Stimulated activated CD8-positive, alpha-beta memory T cell treated with anti-CD3 and anti-CD28 coated beads, Interleukin-15, amount 100 ng/mL, for 48 hours (primary cell): ENCODE measurements at places on chromosomes 12 and 14.

DNA sequence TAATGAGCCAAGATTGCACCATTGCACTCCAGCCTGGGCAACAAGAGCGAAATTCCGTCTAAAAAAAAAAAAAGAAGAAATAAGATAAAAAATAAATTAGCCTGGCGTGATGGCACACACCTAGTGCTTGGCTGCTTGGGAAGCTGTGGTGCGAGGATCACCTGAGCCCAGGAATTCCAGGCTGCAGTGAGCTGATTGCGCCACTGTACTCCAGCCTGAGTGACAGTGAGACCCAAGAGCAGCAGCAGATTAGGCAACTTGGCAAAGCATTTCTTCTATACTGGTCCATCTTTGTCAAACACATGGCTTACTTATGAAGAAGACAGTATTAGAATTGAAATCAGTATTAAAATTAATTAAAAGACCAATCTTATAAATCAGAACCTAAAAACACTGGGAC is 6.3 kb downstream of the GON7 start:
- DNase-seq, result no peak

GRCh38 chr12:32828552-32828951 is 68.0 kb downstream of the PKP2 start:
- no peak for DNase-seq

GRCh38 chr12:114186241-114187002 is 219.5 kb downstream of the TBX5 start:
- no peak for DNase-seq

DNA sequence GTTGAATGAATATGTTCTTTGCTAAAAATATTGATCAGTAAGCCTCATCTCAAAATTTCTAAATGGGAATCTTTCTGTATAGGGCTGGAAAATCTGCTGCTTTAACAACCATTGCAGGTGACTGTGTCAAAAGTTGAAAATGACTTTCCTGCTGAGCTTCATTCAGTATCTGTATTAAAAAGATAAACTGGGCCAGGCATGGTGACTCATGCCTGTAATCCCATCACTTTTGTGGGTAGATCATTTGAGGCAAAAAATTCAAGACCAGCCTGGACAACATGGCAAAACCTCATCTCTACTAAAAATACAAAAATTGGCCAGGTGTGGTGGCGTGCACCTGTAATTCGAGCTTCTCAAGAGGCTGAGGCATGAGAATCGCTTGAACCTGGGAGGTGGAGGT is 213.7 kb upstream of the SYT10 start:
- DNase-seq, result no peak

DNA sequence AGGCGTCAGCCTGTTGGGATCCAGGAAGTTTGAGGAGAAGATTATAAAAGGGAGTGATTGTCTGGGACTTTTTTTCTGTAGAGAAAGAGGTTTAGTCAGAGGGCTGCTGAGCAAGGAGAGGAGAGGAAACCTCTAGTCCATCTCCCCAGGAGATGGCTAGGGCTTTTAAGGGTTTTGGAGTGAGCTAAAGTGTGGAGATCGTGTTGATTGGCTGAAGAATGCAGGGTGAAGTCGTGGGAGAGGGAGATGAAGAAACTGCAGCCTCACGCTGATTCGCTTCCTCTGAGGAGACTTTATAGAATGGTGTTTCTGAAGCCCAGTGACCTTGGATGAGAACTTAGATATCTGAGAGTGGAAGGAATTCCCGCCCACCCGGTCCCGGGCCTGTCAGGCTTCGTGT is 193.7 kb upstream of the PWP1 start:
- no peak for DNase-seq

DNA sequence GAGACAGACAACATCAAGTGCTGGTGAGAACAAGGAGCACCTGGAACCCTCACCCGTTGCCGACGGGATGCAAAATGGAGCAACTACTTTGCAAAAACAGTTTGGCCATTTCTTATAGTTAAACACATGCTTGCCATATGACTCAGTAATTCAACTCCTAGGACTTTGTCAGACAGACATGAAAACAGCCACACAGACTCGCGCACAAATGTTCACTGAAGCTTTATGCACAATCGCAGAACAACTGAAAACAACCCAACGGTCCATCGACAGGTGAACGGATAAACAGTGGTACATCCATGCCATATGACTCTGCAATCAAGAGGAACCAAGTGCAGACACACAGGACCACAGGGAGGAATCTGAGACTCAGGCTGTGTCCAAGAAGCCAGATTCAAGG is 30.8 kb downstream of the NCOR2 start:
- DNase-seq, result no peak

DNA sequence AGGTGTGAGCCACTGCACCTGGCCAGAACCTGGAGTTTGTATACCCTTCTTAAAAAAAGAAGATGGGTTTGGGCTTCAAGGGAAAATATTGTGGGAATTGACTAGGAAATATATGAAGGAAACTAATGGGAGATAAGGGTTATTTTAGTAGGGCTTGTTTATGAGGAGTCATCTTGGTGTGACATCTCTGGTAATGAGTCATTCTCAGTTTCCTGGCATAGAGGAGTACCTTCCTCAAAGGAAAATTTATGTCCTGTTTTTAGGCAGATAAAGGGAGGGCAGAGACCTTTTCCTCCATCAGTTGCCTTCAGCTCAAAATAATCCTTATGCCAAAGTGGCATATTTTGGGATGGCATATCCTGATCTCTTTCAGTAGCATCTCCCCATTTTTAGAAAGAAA is 30.6 kb upstream of the NFKBIA start:
- no peak for DNase-seq

GRCh38 chr12:55708695-55709233 is 1.1 kb upstream of the ITGA7 start:
- DNase-seq, result no peak

DNA sequence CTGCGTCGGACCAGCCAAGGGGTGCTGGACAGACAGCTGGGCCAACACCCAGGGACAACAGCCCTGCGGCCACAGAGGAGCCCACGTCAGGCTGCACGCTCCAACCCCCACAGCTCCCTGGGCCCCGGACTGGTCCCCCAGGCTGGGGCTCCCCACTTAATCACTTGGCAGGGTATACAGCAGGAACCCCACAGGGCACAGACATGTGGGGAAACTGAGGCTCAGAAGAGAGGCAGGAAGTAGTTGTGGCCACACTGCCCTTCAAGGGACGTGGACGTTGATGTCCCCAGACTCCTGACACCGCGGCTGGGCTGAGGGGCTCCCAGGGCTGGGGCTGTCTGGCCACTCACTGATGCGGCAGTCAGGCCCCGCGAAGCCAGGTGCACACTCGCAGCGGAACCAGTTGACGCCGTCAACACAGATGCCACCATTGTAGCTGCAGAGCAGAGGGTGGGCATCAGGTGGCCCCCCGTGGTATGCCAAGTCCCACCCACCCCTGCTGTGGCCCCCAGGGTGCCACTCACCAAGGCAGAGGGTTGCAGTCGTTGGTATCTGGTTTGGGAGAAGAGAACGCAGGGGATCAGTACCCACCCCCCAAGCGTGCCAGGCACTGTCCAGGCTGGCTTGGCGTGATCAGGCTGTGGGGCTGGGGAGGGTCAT is 21.5 kb downstream of the JAG2 start:
- no peak for DNase-seq

- DNase-seq, result no peak
Observed at GRCh38 chr12:104578453-104578852, 121.7 kb downstream of the CHST11 start.

DNA sequence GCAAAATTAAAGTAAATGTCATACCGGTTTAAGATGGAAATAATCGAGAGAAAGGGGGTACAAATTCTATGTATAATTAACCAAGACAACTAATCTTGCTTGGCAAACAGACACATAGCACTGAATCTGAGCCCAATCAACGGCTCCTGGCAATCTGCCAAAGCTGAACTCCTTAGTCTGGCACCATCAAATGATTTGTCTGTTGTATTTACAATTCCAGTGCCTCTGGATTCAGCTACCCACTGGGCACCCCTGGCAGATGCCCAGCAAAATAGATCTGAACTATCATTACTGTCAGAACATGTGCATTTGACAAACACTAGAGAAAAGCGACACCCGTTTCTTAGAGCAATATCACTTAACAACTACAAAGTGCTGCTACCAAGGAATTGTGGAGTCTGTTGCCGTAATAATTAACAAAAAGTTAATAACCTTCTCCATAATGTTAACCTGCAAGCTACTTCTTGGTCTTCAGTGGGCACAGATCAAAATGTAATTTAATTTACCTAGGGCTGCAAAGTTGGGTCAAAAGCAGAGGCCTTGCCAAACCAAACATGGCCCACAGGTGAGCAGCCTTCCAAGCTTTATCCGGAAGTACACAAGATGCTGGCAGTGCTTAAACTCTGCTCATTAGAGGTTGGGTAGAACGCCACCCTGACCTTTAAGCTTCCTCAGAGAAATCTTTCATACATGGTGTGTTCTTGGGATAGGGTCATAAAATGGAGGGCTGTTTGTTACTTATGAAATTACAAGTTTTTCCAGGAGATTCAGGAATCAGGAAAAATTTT is 7.6 kb downstream of the EGLN3 start:
- no peak for DNase-seq

GRCh38 chr14:69670093-69670492 is 58.7 kb downstream of the SUSD6 start:
- DNase-seq, result no peak

DNA sequence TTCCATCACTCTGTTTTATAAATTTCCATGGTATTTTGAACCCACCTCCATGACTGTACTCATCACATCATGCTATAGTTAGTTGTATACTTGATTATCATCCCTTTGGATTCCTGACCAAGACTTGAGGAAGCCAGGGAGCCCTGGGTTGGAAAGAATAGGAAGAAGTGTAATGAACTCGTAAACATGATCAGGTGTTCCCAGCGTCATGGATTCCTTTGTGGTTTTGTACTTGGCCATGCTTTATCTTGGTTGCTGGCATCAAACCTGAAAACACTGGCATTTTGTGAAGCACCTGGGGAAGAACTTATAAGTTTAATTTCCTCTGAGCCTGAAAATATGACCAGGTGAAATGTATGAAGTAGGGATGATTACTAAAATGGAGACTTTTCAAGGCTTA is 76.4 kb downstream of the CHST11 start:
- no peak for DNase-seq

DNA sequence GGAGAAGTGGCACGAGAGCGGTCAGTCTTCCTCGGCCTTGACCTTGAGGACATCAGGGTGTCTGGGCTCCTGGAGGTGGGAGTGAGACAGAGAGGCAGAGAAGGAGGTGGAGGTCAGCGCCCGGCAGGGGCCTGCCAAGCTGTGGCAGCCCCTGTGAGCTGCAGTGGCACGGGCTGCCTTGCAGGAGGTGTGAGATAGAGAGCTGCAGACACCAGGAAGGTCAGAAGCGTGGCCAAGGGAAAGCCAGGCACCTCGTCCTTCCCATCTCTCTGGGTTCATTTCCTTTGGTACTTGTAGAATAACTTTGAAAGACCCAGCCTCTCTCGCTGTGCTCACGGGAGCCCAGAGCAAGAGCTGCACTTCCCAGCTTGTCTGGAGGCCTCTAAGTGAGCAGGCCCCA is 98.1 kb downstream of the TSPAN9 start:
- no peak for DNase-seq

DNA sequence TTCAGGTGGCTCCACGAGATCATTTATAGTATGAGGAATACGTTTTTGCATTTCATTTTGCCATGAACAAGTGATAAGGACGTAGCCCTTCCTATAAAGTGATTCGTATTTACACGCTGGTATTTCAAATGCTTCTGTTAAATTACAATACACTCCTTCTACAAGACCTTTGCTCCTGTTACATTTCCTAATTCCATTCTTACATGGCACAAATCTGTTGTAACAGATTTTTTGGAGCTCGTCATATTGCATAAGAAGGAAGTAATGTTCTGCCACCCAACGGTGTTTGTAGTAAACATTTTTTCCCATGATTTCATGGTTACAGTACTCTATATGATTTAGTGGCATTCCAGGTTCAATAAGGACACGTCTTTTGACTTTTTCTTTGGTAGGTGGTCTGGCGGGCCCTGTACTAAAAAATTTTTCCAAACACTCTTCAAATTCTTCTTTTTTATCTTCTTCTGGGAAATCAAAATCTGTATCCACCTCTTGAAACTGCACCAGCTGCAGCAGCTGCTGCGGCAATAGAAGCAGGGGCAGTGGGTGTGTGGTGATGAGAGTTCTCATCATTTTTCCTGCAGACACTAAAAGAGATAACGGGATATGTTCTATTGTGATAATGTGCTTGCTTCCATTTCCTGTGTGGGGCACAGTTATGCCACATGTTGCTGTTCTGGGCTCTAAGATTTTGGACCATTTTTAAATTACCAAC is 4.2 kb downstream of the RNASE9 start:
- DNase-seq, result no peak

- DNase-seq, result no peak
Observed at GRCh38 chr12:80849337-80849736, 88.4 kb downstream of the LIN7A start.

GRCh38 chr12:41311883-41312282 is 123.8 kb downstream of the PDZRN4 start:
- no peak for DNase-seq

- DNase-seq, result no peak
Observed at GRCh38 chr14:20493634-20494033, 11.7 kb upstream of the RNASE10 start.

GRCh38 chr12:64284256-64284655 is 62.2 kb upstream of the KICS2 start:
- DNase-seq, result no peak

- no peak for DNase-seq
Observed at GRCh38 chr14:72907886-72908285, 14.0 kb upstream of the DPF3 start.

DNA sequence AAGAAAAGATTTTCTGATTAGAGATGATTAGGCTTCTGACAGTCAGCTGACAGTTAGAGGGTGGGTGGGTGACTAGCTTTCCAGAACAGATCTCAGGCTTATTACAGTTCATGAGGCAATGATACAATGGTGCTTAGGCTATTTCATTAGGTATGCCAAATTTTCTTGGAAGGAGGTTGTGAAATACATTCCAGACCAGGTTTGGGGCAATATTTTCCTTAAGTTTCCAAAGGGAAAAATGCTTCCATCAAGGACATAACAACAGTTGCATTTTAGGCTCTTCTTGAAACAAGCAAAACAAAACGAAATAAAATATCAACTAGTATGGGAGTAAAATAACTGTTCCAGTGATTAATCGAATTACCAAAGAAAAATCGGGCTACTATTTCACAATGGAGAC is 59.3 kb upstream of the CNTN1 start:
- no peak for DNase-seq

GRCh38 chr12:47316609-47317049 is 236.9 kb upstream of the AMIGO2 start:
- no peak for DNase-seq

DNA sequence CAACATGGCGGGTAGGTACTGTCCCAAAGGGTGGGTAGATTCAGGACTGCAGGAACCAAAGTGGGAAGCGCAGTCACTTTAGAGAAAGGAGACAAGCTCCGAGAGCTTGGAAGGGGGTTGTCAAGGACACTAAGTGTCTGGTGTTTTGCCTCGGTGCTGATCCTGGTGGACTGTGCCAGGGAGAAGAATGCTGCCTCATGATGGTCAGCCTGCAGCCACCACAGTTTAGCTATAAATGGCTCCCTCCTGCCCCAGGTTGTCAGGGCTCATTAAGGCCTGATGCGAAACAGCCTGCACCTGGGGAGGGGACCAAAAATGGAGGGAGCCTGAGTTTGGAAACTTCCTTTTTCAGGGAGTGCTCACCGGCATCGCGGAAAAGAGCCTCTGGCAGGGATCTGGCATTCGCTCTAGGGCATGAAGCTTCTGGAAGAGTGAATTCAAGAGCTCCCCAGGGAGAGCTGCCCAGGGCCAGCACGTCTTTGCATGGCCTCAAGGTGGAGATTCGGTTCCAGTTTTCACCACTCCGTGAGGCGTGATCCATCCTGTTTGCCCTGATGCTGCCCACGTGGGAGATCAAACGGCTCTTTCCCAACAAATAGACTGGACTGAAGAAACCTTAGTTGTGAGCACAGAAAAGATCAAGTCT is 164.0 kb downstream of the FOXN3 start:
- DNase-seq, result no peak
